ENCODE measurements at places on chromosomes 7 and 10.
A peak's percentile ranks its signal among the peaks of the same experiment; 100 is the strongest.

DNA sequence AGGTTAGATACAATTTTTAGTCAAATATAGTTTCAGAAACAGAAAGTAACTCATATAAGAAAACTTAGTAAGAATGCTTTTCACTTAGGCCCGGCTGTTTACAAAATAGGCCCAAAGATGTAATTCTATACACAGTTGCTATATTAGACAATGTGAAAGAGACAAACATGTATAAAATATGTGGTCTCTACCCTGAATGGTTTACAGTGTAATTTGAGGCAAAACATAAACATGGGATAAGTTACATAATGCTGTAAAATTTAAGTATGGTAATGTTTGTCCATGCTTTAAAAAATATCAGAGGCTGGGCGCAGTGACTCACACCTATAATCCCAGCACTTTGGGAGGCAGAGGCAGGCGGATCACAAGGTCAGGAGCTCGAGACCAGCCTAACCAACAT, 18.7 kb downstream of the KRIT1 start:
- no peak for DNase-seq

DNA sequence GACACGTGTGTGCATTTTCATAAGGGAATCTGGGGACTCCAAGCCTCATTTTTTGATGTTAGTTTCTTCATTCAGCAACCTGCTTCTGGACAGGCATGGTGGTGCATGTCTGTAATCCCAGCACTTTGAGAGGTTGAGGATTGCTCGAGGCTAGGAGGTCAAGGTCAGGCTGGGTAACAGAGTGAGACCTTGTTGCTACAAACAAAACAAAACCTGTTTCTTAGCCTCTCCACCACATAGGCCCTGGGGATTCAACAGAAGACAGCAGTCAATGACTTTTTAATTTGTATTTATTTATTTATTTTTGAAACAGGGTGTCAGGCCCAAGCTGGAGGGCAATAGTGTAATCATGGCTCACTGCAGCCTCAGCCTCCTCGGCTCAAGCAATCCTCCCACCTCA, 6.9 kb upstream of the CYTH3 start:
- DNase-seq = no peak

GRCh38 chr7:108094933-108095710, 35.0 kb downstream of the LAMB4 start:
- DNase-seq = peak; percentile 82

DNA sequence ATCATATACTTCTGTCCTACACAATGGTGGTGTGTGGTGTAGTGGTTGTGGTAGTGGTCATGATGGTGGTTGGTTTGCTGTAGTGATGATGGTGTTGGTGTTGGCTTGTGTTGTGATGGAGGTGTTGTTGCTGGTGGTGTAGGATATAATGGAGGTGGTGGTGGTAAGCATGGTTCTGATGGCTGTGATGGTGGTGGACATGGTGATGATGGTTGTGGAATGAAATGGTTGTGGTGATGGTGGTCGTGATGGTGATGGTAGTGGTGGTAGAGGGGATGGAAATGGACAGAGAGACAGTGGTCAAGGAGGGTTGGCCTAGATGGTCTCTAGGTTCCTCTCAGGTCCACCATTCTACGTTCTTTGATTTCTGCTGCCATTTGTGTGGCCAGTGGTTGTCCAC, 44.7 kb downstream of the FAM241B start:
- no peak for DNase-seq

DNA sequence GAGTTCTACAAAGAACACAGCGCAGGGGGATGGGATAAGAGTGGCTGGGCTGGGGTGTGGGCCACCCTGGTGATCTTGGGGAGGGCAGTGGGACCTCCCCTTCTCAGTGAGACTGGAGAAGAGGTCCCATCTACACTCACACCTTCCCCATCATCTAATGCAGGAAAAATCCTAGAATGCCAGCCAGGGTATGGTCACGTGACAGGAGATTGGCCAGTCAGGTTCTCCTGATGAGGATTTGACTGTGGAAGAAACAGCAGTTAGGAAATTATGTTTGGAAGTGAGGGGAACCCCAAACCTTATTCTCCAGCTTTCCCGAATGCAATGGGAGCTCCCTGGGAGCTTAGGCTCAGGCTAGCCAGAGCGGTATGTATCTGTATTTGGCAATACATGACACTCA, 158.8 kb upstream of the GRB10 start:
- DNase-seq = no peak

- DNase-seq = no peak
These were observed 91.0 kb upstream of the LRRTM3 start for GRCh38 chr10:66834802-66835201.

- no peak for DNase-seq
These were observed 40.0 kb upstream of the PTPN12 start for GRCh38 chr7:77497079-77497478.

- DNase-seq = no peak
These were observed 85.9 kb downstream of the CCNY start for GRCh38 chr10:35422228-35422627.
